Suppressor macrophage treated with lipopolysaccharide for 4 hours (primary cell): ENCODE measurements at places on chromosomes 6 and 20.

- DNase-seq = no peak
These were observed 168.9 kb downstream of the ADGB start for GRCh38 chr6:146767632-146768031.

GRCh38 chr6:158409451-158409850, 97.2 kb downstream of the TULP4 start:
- peak; percentile 26 for DNase-seq

DNA sequence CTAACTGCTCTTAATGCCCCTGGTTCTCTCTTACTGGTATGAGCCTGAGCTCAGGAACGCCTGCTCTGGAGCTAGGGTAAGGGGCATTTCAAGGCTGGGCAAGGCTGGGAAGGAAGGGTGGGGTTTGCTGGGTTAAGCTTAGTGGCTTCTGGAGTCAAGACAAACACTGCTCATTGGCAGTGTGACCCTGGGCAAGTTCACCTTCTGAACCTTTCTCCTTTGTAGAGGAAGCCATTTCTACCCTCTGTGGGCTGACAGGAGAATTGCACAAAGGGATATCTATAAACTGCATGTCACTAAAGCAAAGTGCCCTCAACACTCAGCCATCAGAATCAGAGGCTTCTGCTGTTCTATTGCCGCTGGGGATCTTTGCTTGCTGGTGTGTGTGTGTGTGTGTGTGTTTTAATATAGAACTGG, 20.3 kb upstream of the LRRN4 start:
- DNase-seq = no peak

GRCh38 chr20:14142171-14142570, 146.9 kb downstream of the MACROD2 start:
- DNase-seq = no peak

DNA sequence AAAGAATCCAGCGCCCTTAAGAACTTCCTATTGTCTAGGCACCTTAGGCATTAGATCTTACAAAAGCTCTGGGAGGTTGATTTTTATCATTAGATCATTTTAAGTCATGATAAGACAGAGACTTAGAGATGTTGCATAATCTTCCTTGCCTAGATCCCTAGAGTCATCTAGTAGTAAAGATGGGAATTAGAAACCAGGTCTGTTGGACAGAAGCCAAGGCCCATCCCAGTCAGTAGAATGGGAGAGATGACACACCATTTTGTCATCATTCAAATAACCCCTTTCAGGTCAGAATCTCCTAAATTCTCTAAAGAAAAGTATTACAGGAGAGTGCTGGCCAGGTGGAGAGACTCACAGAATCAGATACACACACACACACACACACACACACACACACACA, 579.1 kb downstream of the BMP2 start:
- DNase-seq = no peak

DNA sequence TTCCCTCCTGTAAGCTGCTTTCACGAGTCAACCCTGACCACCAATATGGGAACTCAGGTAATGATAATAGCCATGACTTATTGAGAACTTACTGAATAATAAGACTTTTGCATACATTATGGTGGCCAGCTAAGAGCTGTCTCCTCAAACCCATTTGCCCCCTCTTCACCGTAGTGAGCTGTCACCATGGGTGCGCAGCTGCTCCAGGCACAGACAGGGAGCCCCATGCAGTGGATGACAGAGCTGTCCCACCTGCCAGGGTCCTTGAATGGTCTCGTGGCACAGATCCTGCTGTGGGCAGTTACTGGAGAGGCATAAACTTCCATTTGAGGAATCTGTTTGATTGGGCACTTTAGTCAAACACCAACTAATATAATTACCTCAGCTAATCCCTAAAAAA, 1.9 kb downstream of the SLC22A16 start:
- DNase-seq = no peak

DNA sequence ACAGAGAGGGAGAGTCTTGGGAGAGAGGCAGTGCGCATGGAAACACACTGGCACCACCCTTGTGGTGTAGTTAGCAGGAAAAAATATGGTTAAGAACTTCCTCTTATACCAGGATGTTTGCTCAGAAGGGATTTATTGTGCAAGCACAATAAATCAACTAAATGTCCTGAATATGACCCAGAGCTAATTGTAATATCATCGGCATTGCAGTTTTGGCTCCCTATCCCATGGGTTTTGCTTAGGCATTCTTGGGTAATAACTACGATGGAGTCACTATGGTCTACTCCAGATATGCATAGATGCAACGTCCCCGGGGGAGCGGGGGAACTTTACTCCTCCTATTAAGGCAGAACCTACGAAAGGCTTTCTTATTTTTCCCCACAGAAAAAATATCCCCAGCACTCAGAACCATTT, 751.6 kb downstream of the EYS start:
- peak; percentile 40 for DNase-seq

- DNase-seq = peak; percentile 64
These were observed 1.9 kb upstream of the BMP2 start for GRCh38 chr20:6765469-6766058.

DNA sequence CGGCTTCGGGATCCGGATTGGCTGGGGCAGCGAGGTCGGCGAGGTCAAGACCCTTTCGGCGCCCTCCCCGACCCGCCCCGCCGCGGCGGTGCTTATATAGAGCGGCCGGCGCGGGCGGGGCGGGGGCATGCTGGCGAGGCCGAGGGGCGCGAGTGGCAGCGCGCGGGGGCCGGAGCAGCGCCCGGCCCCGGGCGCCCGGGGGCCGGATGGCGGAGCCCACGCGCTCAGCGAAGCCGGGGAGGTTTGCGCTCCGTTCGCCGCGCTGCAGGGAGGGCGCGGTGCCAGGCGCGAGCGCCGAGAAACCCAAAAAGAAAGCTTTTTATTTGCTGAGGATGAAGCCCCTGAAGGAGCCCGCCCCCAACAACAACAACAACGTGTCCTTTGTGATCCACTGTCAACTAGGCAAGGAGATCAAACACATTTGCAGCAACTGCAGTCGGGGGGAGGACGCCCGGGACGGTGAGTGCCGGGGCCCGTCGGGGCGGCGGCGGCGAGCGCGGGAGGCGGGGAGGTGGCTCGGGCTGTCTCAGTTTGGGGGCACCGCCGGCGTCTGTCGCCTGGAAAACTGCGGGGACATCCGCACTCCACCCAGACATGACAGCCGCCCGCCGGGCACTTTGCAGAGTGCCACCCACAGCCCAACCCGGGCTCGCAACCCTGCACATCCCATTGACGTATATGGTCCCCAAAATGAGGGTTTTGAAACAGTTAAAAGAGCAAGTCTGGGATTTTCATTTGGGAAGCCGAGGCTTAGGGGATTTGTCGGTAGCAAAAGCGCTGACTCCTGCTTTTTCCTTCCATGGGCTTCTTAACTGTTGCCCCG, 297.3 kb downstream of the PHACTR1 start:
- no peak for DNase-seq

- DNase-seq = no peak
These were observed 27.9 kb upstream of the ZFP64 start for GRCh38 chr20:52219441-52219840.
